ENCODE measurements at places on chromosomes 12 and 14.
A peak's percentile ranks its signal among the peaks of the same experiment; 100 is the strongest.

DNA sequence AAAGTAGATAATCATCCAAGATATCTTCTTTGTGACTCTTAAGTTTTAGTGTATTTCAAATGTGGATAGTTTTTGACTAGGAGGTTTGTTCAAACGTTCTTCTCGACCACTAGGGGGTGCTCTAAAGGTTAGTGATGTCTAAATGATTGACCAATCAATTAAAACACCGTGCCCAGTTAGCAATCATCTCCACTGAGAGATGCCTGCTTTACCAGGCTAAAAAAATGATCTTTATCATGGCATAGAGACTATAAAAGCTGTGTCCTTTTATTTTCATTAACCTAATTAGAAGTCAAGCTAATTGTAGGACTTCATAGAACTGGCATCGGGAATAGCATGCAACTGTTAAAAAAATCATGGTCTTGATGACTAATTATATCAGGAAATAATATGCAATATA, 153.9 kb downstream of the PRKCH start:
- DNase-seq = peak; percentile 56

DNA sequence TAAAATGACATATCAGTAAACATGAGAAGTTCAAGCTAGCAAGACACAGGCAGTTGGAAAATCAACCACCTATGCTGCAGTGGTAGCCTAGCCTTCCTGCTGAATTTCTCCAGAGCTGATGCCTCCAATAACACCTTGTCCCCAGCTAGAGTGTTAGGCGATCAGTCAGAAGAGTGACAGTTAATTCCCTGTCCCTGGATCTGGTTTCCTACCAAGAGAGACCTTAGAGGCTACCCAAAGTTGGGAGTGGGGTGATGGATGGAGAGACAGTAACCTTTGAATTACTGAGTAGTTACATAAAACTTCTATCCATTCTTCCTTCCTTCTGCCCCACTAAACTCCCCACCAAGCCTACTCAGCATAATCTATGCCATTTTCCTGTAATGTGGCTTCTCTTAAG, 1.9 kb upstream of the ANO2 start:
- DNase-seq = no peak

DNA sequence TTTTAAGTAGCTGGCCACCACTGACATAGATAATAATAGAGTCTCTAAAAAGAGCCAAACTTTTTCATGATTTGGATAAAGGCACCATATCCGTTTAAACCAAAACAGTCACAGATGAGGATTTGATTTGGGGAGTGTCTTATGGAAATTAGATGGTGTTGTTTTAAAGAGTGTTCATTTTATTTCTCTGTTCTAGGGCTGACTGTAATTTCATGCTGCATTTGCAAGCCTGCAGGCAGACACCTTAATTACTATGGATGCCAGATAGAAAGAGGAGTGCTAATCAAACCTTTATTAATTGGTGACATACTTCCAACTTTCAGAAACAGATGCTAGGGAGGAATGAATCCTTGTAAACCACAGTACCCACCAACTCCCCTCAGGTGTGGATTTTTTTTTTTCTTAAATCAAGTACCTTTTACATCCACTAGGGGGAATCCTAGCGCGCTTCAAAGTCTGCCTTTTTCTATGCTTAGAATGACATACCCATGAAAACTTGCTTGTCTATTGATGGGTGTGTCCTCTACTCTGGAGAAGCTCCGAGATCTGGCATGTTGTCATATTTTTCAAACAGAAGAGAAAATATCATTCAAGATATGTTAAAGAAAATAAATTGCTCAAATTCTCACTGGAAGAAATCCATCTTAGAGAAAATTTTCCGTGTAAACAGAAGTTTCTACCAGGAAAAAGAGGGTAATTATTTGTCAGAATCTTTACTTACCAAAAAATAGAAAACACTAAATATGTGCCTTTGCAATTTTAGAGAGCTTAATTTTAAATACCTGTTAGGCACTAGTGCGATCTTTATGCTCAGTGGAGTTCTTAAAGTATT, 14.2 kb upstream of the PLXNC1 start:
- peak; percentile 57 for DNase-seq

- DNase-seq = no peak
Observed at GRCh38 chr12:50862316-50862715, 19.6 kb downstream of the TMPRSS12 start.

DNA sequence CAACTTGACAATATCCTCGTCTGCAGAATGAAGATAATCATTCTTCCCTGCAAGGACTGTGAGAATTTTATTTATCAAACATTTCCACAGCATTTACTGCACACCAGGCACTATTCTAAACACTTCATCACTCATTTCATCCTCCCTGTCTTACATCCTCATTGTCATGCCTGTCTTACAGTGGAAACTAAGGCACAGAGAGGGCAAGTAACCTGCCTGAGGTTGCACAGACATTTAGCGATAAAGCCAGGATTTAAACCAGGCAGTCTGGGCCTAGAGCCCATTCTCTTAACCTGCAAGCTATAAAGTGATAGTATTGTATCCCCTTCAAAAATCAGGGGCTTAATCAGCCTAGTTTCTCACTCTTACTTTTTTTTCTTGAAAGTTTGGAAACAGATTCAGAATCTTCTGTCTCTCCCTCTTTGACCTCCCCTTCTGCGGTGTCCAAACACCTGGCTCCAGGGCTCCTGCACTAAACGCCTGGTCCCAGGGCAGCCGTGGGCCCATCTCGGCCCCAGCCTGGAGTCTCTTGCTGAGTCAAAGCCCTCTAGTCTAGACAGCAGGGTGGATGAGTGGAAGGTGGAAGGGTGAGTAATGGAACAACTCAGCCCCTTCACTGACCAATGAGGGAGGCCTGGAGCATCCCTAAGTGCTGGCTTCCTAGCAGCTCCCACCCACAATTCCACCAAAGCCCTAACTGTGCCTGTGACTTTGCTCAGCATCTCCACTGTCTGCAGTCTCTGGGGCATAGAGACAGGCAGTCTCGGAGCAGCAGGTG, 12.5 kb downstream of the ISM2 start:
- no peak for DNase-seq

- no peak for DNase-seq
Observed at GRCh38 chr12:10220398-10221077, 7.9 kb downstream of the GABARAPL1 start.
